Common myeloid progenitor, CD34-positive (primary cell): ENCODE measurements at places on chromosomes 12 and 14.
A peak's percentile ranks its signal among the peaks of the same experiment; 100 is the strongest.

DNA sequence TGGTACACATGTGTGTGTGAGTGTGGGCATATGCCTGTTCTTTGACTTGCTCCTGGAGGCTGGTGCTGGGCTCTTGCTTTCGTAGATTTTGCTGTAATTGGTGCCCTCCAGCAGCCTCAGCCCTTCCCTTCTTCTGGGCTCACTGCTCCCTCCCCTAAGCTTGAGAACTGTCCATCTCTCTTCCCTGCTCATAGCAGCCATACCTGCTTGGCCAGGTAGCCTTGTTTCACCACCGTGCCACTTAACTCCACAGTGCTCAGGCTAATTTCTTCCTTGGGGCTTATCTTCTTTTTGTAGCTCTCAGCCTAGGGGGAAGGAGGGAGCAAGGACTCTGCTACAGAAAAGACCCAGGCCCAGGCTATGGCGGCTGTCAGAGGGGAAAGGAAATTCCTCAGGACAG is 19.8 kb downstream of the PLEK2 start:
- DNase-seq: no peak

GRCh38 chr14:53848854-53849253 is 107.8 kb downstream of the BMP4 start:
- no peak for DNase-seq

DNA sequence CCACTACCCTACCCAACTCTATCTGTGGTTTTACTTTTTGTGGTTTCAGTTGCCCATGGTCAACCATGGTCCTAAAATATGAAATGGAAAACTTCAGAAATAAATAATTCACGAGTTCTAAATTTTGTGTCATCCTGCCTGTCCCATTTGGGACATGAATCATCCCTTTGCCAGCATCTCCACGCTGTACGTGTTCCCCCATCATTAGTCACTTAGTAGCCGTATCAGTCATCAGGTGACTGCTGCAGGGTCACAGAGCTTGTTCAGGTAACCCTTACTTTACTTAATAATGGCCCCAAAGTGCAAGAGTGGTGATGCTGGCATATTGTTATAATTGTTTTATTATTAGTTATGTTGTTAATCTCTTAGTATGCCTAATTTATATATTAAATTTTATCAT is 209.9 kb downstream of the ITPR2 start:
- no peak for DNase-seq

GRCh38 chr12:124295431-124296058 is 652 bp downstream of the RFLNA start:
- peak; percentile 33 for DNase-seq

- DNase-seq: no peak
Observed at GRCh38 chr12:95836185-95836609, 22.6 kb upstream of the SNRPF start.

GRCh38 chr12:108381787-108382436 is 42.8 kb upstream of the CMKLR1 start:
- DNase-seq: no peak

DNA sequence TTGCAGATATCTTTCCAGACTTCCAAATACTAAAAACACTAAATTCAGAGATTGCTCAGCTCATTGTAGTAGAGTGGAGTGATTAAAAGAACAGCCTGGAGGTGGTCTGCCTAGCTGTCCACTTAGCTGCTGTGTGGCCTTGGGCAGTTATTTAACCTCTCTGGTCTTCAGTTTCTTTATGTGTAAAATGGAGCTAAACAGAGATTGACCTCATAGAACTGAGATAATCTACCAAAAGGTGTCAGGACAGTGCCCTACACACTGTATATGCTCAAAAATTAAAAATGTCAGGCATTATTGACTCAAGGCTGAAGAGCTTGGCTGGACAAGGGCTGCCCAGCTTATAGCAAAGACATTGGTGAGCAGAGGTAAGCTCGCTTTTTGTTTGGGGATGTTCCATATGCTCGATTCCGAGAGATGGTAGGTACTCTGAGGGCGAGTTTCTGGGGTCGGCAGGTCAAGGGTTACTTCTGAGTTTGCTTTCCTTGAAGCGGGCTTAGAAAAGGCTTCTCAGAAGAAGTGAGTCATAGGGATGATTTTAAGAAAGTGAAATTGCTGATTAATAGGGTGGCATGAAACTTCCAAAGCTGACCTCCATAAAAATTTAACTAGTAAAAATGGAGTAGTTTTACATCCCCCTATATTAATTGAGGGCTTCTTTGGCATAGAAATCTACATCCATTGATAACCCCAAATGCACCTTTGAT is 107.5 kb downstream of the GPATCH2L start:
- no peak for DNase-seq

GRCh38 chr12:132634411-132634990 is 15.9 kb downstream of the P2RX2 start:
- DNase-seq: no peak

GRCh38 chr14:49367696-49368095 is 218.5 kb downstream of the RPS29 start:
- DNase-seq: no peak
